ENCODE measurements at places on chromosomes 2 and 18.

DNA sequence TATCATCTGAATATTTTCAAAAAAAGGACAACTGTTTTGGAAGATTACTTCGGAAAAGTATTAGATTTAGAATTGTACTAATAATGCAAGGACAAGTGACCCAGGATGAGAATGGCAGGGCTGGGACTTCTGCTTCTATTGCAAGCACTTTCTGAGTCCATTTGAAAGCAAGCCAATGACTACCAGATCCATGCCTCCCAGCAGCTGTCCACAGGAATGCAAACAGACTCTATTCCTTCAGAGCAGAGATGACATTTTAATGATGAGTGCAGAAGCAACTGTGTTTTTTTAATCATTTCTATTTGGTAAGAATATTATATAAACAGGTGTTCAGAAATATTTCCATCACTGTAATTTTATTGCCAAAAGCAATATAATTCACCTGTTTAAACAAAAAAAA, 456.7 kb downstream of the SOX11 start:
- DNase-seq: no peak

- no peak for DNase-seq
These were observed 61.6 kb upstream of the TACR1 start for GRCh38 chr2:75260946-75261345.

- no peak for DNase-seq
These were observed 162.6 kb downstream of the GFPT1 start for GRCh38 chr2:69224512-69224837.

DNA sequence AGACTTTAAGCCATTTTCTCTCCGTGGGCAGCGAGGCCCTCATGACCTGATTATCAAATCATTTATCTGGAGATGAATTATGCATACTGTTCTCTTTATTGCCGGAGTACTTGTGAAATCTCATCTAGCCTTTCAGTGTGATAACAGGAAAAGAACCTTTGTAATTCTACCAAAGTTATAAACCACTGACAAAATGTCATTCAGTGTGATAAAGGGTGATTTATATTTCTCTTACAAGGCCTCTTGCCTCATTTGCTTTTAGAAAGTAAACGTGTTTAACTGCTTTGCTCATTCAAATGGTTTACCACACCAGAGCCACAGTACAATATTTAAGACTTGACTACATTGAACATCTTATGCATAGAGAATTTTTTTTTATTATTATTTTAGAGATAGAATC, 13.8 kb downstream of the MTCL1 start:
- no peak for DNase-seq

- DNase-seq: no peak
These were observed 163.1 kb downstream of the GFPT1 start for GRCh38 chr2:69223759-69224511.

GRCh38 chr2:101809698-101810097, 112.2 kb downstream of the MAP4K4 start:
- no peak for DNase-seq

GRCh38 chr2:240111253-240111652, 24.9 kb downstream of the COPS9 start:
- no peak for DNase-seq

DNA sequence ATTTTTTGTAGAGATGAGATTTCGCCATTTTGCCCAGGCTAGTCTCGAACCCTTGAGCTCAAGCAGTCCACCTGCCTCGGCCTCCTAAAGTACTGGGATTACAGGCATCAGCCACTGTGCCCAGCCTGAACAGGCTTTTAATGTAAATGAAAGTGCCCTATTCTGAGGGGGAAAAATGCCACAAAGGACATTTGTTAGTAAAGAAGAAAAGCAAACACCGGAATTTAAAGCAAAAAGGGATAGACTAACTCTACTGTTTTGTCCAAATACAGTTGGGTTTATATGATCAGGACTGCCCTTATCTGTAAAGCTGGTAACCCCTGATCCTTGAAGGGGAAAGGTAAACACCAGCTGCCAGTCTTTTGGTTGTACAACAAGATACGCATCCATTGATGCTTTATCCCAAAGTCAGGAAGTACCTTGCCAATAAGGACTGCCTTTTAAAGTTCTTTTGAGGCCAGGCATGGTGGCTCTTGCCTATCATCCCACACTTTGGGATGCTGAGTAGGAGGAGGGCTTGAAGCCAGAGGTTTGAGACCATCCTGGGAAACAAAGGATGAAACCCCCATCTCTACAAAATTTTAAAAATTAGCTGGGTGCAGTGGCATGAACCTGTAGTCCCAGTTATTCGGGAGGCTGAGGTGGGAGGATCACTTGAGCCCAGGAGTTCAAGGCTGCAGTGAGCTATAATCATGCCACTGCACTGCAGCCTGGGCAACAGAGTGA, 13.1 kb downstream of the CLEC4F start:
- DNase-seq: no peak

All from frontal cortex (tissue), 4 donors.